CMK (cell line): ENCODE measurements at places on chromosomes 11 and 22.

GRCh38 chr11:1157645-1158591 lies at the start of gene MUC5AC:
MUC5AC (plus strand) TSS chr11:1157953; CDS start chr11:1158000, 47 bp downstream.
- no peak for DNase-seq

DNA sequence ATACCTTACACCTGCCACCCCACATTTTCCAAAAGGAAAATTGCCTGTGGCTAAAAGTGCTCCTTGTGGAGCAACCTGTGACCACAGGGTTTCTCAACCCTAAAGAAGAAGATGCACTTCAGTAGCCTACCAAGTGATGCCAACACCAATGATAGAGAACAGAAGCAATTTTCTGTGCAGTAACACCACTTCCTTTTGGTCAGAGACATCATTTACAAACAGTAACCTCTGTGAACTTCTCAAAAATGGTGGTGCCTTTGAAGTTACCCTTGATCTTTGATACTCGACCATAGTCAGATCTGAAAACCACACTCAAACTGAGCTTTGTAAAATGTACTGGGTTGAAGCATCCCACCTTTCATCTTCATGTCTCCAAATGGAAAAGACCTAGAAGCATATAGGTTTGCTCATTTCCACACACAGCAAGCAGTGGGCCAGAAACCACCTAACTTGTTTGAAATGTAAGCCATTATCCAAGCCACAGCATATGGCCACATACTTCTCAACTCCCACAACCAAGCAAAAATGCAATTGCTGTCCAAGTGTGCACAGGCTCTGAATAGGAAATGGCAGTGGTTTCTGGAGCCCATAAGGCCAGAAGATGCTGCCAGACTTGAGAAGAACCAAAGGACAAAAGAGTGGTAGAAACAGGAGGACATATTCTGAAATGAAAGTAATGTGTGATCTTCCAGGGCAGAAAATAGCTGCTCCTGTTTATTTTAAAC lies 24.3 kb downstream of the MPPED2 start:
- no peak for DNase-seq

DNA sequence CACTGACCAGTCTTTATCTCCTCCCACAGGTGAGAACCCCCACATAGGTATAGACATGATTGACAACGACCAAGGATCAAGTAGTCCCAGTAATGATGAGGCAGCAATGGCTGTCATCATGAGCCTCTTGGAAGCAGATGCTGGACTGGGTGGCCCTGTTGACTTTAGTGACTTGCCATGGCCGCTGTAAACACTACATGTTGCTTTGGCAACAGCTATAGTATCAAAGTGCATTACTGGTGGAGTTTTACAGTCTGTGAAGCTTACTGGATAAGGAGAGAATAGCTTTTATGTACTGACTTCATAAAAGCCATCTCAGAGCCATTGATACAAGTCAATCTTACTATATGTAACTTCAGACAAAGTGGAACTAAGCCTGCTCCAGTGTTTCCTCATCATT lies 76.5 kb downstream of the BTBD10 start:
- no peak for DNase-seq

DNA sequence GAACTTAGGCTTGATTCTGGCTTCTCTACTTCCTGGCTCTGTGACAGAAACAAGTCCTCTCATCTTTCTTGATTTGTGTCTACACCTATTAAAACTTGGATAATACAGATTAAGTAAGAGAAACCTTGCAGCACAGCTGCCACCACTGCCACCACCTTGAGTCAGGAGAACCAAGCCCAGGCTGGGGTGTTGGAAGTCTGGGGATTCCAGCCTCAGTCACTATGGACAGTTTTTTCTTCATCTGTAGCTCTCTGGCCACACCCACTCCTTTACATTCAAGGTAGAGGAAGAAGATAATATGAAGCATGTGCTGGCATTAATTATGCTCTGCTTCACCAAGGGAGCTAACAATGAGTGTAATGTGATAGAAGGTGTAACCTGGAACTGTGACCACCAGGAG lies 75.7 kb downstream of the RELT start:
- no peak for DNase-seq

DNA sequence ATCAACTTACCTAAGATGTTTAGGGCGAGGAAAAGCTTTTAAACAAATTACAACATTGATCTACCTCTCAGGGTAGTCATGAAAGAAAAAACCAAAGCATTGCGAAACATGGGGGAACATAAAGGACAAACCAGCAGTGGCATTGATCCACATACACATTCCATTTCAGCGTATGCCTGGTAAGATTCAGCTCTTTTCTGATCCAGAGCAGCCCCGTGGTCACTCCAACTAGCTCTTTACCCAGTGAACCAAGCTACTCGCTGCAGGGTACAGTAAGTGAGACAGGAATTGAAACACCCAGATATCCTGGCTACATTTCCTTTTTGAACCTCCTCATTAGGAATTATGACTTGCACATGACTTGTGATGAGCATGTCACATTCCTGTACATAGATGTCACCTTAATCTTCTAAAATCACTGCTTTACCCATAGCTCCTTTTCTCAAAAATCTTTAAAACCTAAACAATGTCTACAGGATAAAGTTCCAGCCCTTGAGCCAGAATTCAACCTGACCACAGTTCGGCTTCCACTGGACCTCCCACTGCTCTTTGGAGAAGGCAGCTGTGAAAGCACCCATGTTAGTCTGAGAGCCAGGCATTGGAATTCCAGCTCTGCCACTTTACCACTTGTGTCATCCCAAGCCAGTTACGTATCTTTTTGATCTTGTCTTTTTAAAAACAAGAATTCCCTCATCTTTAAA lies 42.9 kb upstream of the AKIP1 start:
- no peak for DNase-seq

DNA sequence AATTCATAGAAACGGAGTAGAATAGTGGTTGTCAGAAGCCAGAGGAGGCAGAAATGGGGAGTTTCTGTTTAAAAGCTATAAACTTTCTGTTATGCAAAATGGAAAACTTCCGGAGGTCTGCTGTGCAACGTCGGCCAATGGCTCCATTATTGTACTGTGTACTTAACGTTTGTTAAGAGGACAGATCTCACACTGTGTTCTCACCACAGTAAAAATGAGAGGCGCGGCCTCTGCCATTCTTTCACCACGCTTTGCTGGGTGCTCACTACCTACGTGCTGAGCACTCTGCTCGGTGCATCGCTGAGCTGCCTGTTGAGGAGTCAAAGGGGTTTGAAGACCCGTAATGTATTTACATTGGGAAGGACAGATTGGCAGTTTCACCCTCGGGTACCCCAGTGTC lies 218.8 kb upstream of the B3GAT1 start:
- DNase-seq = no peak

GRCh38 chr11:130672911-130673310 lies 224.5 kb downstream of the ADAMTS15 start:
- DNase-seq = no peak

DNA sequence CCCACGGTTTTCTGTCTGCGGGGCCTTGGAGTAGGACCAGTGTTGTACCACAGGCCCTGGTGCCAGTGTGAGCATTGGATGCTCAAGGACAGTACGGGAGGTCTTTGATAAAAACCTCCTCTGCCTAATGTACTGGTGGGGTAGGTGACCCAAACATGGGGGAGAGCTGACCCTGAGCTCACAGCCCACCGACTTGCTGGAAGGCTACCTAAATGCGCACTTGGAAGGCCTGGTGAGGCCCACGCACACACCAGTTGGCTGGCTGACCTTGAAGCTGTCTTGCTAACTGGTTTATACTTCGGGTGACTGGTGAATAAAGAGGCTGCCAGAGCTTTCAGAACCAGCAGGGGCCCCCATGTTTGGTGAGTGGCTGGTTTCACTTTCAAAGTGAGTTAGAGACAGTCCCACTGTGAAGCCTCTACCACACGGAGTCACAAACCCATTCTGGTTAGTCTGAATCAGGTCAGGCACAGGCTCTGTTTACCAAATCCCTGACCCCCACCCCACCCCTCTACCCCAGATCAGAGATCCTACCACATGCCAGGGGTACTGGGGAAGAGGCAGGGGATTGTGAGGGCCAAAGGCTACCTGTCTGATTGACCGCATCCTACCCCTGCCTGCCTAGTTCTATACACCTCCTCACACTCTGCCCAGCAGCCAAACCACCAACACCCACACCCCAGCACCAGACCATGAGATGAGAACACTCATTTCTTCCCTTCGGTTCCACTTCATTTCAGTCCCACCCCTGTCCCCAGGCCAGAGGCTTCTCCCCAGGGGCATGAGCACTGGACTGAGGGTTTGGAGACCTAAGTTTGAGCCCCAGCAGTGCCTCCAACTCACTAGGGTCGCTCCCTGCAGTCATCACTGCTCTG lies 12.7 kb upstream of the IL2RB start:
- no peak for DNase-seq

- no peak for DNase-seq
Observed at GRCh38 chr22:30187529-30188407, 58.8 kb downstream of the LIF start.

GRCh38 chr22:50527921-50528681 lies 1.7 kb downstream of the TYMP start:
- no peak for DNase-seq

GRCh38 chr11:3626250-3626960 lies 15.4 kb downstream of the ART5 start:
- DNase-seq = no peak

DNA sequence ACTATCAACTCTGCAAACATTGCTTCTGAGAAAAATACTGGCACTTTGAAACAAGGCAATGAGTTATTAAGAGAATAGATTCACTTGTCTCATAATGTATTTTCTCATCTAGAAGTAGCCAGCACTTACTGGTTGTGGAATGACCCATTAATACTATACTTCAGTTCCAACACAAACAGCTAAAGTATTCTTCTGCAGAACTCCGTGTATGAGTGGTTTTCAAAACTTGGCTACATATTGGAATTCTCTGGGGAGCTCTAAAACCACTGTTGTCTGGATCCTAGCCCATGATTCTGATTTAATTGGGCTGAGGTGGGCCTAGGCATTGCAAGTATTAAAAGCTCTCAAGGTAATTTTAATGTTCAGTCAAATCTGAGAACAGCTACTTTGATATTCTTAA lies 1416.4 kb upstream of the RAG2 start:
- no peak for DNase-seq

GRCh38 chr11:121412000-121412587 lies 40.0 kb upstream of the SORL1 start:
- no peak for DNase-seq

DNA sequence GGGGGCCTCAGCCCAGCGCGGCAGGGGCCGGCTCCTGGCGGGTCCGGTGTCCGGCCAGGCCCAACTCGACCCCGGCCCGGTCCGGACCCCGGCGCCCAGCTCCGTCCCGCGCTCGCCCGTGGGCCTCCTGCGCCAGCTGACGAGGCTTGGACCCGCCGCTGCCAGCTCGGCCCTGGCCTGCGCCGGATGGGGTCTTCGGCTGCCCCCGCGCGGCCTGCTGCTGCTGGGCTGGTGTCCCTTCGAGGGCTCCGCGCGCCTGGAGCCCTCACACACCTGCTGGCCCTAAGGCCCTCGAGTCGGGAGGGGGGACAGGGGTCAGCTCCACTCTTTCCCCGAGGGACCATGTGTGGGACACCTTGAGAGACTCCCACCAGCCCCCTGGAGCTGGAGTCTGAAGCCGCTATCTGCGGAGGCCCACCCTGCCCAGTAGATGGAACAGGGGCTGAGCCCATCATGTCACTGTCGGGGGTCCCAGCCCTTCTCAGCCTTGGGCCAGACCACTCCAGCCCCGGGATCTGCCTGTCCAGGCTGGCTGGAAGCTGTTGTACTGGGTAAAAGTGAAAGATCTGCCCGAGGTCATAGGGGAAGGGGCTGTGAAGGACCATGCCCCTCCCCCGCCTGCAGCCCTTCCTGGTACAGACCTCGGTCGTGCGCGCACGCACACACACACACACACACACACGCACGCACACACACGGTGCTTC lies 768 bp upstream of the CDKN1C start:
- no peak for DNase-seq

DNA sequence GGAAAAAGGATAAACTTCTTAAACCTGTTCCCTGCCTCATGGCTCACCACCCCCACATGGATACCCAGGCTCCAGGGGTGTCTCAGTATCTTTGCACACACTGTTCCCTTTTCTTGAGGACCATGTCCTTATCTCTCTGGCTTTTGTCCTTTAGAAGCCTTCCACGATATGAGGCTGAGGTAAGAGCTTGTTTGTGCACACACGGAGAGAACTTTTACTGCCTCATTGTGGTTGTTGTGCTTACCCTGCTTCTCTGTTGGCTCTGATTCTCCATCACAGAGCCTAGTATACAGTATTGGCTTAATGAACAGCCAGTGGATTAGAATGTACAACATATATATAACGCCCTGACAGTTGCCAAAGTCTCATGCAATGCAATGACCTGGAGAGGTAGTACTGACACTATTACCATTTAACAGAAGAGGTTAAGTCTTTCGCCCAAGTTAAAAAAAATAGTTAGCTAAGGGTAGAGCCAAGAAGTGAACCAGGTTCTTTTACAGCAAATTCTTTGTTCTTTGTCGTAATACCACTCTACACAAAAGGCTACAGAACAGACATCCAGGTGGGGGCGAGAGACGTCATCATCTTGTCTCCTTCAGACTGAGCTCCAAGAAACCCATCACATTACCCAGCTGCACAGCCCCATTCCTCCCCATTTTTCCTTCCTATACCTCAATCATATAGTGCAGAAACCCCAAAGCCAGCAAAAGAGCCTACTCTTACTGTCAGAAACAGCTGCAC lies 117.3 kb downstream of the PLEKHA7 start:
- DNase-seq = no peak

GRCh38 chr22:26559961-26560575 lies 29.9 kb downstream of the TPST2 start:
- DNase-seq = no peak

GRCh38 chr22:46767249-46767985 lies 5.0 kb downstream of the TBC1D22A start:
- DNase-seq = no peak

- no peak for DNase-seq
Observed at GRCh38 chr11:80900265-80900664, 1459.4 kb upstream of the TENM4 start.

DNA sequence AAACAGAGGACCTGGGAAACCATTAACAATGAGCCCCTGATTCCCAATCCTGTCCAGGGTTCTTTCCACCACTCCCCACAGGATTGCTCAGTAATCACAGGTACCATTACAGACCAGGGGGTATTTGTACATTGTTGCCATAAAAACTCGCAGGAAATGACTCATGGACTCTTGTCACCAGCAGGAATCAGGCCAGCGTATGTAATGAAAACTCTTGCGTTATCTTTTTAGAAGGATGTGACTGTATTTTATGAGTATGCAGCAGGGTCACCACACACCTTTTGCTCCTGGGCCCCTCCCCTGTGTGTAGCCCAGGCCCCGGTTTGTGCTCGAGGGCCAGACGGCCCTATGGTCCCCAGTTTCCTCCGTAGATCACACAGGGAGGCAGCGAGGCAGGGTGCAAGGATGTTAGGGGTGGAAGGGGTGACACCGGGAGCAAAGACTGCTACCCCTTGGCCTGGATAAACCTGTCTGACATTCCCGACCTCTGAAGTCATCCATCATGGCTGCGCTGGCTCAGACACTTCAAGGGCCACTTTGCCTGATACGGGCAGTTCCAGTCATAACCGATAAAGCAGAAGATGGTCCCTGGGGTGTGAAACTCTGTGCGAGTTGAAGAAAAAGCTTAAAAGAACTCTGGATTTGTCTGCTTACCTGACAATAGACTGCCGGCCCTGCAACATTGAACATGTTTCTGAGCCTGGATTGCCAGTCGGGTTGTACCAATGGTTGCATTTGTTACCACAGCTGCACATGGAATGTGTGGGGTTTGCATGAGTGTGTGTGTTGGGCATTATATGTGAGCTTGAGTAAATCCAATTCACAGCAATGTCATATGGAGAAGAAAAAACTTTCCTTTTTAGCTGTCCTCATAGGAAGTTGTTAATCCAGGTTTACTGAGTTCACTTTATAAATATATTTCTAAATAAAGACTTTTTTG lies 56.9 kb downstream of the MICAL2 start:
- DNase-seq = no peak
